Left colon (tissue), 2 donors: ENCODE measurements at places on chromosomes 7 and 10.

- DNase-seq = no peak
These were observed 72.9 kb downstream of the ADK start for GRCh38 chr10:74223755-74224529.

- DNase-seq = no peak
These were observed 50.0 kb downstream of the TRUB1 start for GRCh38 chr10:114987995-114988394.

DNA sequence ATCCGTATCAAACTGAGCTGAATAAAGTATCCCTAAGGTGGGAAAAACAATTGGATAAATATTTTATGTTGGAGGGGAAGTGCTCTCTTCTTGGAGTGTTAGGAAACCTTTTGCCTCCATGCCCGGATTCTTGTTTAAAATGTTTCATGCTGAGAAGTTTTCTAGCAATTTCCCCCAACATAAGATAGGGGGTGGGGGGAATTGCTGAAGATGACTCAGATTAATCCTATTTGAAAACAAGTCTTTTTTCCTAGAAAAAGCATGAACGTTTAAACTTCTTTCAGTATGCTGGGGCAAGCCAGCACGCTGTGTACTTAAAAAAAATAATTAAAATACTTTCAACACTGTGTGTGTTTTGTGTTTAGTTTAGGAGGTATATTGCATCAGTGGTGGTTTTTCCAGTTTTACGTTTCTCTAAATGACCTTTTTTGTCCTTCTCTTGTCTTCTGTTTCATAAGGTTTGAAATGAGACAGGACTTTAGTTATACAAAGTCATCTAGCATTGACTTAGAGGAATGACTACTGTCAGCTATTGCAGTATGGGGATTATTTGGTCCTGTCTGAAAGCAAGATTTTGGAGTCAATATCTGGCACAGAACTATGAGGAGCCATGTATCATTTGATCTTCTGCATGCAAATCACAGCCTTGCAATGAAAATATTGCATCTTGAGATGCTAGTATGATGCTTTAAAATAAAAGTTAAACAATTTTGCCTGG is 295.9 kb downstream of the GATA3 start:
- no peak for DNase-seq

- DNase-seq = no peak
These were observed 7.2 kb downstream of the CPXM2 start for GRCh38 chr10:123884351-123884906.

DNA sequence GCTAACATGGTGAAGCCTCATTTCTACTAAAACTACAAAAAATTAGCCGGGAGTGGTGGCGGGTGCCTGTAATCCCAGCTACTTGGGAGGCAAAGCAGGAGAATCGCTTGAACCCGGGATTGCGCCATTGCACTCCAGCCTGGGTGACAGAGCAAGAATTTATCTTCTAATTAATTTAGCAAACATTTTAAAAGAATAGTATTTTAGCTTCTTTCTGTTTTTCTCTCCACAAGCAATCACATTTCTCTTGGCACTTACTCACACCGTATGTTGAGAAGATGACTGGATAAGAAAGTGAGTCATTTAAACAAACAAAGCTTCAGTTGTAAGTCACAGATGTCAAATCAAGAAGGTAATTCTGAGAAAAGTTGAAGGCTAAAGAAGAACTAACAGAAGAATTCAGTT is 264.0 kb downstream of the ARL4A start:
- DNase-seq = no peak
